ENCODE measurements at places on chromosomes 13 and 19. TPM values are rescaled to one million over a fixed set of nuclear protein-coding genes. Genes with fewer than 3 reads are reported as not detected.

The POLD1 gene
- 27.1 TPM for total RNA-seq

The SULT2B1 gene
- not detected for total RNA-seq

The RXFP2 gene
- total RNA-seq: not detected

The FXYD3 gene
- total RNA-seq: not detected

- peak; percentile 94 for DNase-seq
- no peaks in the 10 kb centered on the region for H3K27me3 ChIP-seq
- H3K4me1 ChIP-seq: no peaks in the 10 kb centered on the region
- H3K27ac ChIP-seq: no peak overlapping the region
- no peaks in the 10 kb centered on the region for H3K36me3 ChIP-seq
These were observed 27.7 kb downstream of the MEIS3 start for GRCh38 chr19:47391510-47392223.

- no peak overlapping the region for H3K27ac ChIP-seq
- DNase-seq: no peak
- no peaks in the 10 kb centered on the region for H3K36me3 ChIP-seq
These were observed 1.7 kb upstream of the UCHL3 start for GRCh38 chr13:75547917-75548316.

- no peaks in the 10 kb centered on the region for H3K27me3 ChIP-seq
- H3K4me3 ChIP-seq: no peak overlapping the region
- H3K27ac ChIP-seq: no peak overlapping the region
- no peaks in the 10 kb centered on the region for H3K36me3 ChIP-seq
- peaks cover 17% of the 10 kb centered on the region for H3K4me1 ChIP-seq
These were observed 2.8 kb upstream of the ZNF600 start for GRCh38 chr19:52789440-52789839.

- H3K36me3 ChIP-seq: no peaks in the 10 kb centered on the region
- H3K4me1 ChIP-seq: peaks cover 18% of the 10 kb centered on the region
- DNase-seq: no peak
- no peak overlapping the region for H3K4me3 ChIP-seq
- H3K27ac ChIP-seq: peak overlapping the region; percentile 66
These were observed 84.6 kb downstream of the FRY start for GRCh38 chr13:32116210-32116609.

- H3K4me1 ChIP-seq: peaks cover 31% of the 10 kb centered on the region
- H3K27me3 ChIP-seq: no peaks in the 10 kb centered on the region
- H3K4me3 ChIP-seq: peak overlapping the region; percentile 43
- peak overlapping the region; percentile 9 for H3K27ac ChIP-seq
- H3K36me3 ChIP-seq: no peaks in the 10 kb centered on the region
- DNase-seq: peak; percentile 90
These were observed 918 bp upstream of the LHB start for GRCh38 chr19:49017666-49018351.

Data from spleen (tissue), 13 donors.